ENCODE measurements at places on chromosomes 3 and 15.

- no peak for DNase-seq
Measured at GRCh38 chr3:76570436-76571057, 469.4 kb upstream of the ROBO2 start.

- DNase-seq = no peak
Measured at GRCh38 chr15:39145854-39146625, 434.8 kb upstream of the THBS1 start.

DNA sequence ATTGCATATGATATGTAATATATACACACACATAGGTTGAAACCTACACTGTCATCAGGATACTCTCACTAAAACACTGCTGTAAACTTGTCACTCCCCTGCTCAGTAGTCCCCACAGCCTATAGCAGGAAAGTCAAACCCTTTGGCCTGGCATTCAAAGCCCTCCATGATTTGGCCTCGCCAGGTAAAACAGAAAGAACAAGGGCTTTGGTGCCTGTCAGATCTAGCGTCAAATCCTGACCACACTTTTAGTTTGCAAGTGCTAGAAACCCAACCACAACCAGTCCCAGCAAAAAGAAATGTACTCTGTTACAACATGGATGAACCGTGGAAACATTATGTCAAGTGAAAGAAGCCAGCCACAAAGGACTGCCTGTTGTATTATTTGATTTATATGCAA is 11.4 kb downstream of the CRABP1 start:
- DNase-seq = no peak

DNA sequence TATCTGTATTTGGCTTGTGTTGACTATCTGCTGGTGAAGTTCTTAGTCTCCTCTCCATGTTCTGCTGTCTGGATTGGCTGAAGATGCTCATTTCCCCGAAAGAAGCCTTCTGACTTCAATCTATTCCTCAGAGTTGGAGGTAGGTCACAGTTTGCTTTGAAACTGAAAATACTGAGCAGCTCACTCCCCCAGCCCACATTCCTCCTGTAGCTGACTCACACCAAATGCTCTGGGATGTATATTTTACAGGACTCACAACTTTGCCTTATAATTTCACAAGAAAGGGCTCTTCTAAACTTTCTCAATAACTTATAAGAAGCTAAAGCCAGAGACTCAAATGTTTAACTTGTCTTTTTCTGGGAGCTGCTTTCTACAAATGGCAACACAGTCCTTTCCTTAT is 36.3 kb upstream of the SNX4 start:
- peak; percentile 5 for DNase-seq

GRCh38 chr3:53726643-53727042 is 119.6 kb downstream of the CHDH start:
- no peak for DNase-seq

DNA sequence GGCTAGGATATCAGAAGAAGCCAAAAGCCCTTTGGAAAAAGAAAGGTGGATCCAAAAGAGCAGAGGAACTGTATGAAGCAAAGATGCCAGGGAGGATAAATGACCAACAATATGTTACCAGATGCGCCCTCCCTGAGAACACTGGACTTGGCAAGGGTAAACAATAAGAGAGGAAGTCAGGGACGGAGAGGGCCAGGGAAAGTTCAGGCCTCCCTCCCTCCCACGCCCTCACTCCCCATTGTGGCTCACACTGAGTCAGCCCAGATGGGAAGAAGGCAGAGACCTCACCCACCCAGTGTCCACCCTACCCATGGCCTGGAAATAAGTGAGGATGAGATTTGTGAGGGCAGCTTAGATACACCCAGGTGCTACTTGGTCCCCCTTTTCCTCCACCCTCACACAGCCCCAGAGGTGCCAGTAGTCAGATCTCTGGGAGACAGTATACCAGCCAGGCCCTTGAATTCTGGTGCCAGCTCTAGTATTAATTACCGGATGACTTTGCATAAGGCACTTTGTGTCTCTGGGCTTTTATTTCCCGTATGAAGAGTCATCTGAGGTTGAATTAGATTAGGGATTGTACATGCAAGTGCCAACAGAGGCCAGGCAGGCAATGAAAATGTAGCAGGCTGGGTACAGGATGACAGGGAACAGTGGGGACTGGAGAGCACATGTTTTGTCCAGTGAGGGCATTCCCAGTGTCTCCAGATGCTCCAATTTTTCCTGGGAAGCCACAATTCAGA is 35.1 kb upstream of the FRMD4B start:
- no peak for DNase-seq

GRCh38 chr3:106985721-106986120 is 391.5 kb upstream of the CCDC54 start:
- no peak for DNase-seq

- DNase-seq = no peak
Measured at GRCh38 chr3:150675587-150675986, 28.1 kb downstream of the ERICH6 start.

GRCh38 chr3:196842567-196843434 is 24.9 kb upstream of the SENP5 start:
- no peak for DNase-seq

GRCh38 chr15:35562641-35563040 is 16.7 kb upstream of the DPH6 start:
- no peak for DNase-seq
